ENCODE measurements at places on chromosomes 3 and 15. TPM values are rescaled to one million over a fixed set of nuclear protein-coding genes. Genes with fewer than 3 reads are reported as not detected.

DNA sequence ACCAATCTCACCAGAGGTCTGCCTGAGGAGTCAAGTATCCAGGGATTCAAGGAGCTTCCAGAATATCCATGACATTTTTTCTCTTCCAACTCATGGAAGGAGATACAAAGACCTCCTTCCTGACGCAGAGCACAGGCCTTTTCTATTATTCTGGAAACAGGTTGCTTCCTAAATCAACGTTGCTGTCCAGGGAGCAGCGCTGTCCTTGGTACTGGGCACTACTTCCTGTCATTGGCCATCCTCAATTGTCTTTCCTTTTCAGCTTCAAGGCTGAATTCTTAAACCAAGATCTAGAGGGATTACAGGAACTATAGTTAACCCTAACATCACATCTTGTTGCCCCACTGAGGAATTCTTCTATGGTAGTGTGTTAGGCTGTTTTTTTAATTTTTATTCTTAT, 50.4 kb upstream of the TBC1D21 start:
- no peak for DNase-seq

DNA sequence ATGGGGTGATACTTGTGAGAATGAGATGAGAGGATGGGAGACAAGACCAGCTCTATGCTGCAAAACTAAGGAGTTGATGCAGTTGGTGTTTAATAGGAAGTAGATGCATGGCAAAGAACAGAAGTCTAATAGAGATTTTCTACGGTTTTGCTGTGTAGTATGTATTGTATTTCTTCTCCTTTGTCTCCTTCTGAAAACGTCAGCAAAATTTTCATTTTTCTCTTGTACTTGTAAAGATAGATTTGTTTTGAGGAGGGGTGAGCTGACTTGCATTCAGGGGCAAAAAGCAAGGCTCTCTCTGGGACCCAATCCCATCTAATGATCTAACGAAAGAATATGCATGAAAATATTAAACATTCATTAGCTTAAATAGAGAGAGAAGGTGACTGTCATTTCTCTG, 94.6 kb upstream of the NANOGP8 start:
- no peak for DNase-seq

CD200 gene
- total RNA-seq: 5.2 TPM

SCN11A gene
- 0.05 TPM for total RNA-seq
